ENCODE measurements at places on chromosomes 4 and X.

- DNase-seq = no peak
Observed at GRCh38 chr4:102343964-102344519, 1.2 kb downstream of the SLC39A8 start.

GRCh38 chr4:63214076-63214475 lies 1195.2 kb downstream of the TECRL start:
- no peak for DNase-seq

DNA sequence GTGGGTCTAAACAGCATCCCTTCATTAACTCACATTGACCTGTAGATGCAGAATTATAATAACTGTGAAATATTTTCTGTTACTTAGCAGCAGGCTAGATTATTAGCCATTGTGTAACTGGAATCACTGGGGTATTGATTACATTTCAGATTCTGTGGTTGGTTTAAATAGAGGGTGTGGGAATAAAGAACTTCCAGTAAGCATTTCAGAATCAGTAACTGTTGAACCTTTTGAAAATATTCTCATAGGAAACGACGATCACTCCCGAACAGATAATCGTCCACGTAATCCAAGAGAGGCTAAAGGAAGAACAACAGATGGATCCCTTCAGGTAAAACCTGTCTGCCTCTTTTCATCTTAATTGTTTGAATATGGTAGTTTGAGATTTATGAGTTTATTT lies 33.6 kb downstream of the FMR1 start:
- DNase-seq = no peak

DNA sequence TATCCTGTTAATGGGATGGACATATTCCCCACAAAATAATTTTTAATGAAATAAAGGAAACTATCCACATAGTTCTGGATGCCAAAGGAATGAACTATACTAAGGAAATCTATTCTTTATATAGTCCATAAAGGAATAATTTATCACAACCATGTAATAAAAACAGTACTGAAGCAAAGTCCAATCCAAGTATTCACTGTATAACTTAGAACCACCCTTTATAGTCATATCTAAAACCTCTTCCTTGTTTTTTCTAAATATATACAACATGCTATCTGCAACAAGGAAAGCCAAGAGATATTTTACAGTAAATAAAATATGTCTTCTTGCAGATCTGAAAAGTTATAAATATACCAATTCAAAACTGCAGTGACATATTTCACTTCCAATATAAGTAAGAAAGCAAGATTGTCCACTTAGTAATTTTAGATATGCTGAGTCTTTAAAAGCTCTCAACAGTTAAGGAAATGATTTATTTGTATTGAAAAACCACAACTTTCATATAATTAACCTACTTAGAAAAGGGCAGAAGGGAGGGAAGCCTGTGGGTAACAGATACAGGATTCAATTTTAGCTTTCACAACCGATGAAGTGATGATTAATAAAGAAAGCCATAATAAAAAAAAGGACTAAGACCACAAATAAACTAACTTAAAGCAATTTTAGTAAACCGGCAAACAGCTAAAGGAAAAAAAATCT lies 8.0 kb downstream of the NR3C2 start:
- no peak for DNase-seq

- DNase-seq = no peak
Observed at GRCh38 chr4:124717101-124717500, 4.6 kb upstream of the ANKRD50 start.

- no peak for DNase-seq
Observed at GRCh38 chr4:74632634-74633033, 161.7 kb downstream of the BTC start.

DNA sequence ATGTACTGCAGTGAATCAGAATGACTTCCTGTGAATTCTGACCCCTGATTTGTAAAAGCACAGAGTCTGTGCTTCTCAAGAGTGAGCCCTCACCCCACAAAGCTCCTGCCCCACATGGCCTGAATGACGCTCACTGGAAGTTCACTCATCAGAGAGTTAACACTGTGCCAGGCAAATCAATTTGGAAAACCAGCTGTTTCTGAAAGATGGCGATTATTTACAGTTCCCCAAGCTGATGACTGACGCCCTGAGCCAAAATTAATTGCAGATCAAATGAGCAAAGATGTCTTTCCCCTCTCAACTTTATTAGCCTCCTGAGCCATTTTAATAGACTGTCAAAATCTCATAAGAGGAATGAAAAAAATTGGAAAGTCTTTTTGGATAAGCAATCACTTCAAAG lies 118.0 kb downstream of the SLC2A9 start:
- no peak for DNase-seq

- DNase-seq = no peak
Observed at GRCh38 chr4:121861426-121861825, 8.8 kb downstream of the BBS7 start.

DNA sequence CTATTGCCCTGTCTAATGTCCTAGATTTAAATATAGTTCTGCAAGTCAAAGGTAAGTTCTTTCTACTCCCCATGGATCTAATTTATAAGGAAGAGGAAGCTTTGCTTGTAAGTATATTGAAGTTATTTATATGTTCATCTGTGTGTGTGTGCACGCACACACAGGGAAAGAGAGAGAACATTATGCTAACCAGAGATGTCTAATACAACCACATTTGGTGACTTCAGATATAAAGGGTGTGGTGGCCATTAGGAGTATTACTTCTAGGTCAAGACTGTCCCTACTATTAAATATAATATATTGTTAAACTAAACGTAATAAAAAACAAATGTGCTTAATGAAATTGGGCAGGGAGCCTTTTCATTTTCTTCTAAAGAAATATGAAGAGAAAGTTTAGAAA lies 4.1 kb downstream of the DCK start:
- no peak for DNase-seq

DNA sequence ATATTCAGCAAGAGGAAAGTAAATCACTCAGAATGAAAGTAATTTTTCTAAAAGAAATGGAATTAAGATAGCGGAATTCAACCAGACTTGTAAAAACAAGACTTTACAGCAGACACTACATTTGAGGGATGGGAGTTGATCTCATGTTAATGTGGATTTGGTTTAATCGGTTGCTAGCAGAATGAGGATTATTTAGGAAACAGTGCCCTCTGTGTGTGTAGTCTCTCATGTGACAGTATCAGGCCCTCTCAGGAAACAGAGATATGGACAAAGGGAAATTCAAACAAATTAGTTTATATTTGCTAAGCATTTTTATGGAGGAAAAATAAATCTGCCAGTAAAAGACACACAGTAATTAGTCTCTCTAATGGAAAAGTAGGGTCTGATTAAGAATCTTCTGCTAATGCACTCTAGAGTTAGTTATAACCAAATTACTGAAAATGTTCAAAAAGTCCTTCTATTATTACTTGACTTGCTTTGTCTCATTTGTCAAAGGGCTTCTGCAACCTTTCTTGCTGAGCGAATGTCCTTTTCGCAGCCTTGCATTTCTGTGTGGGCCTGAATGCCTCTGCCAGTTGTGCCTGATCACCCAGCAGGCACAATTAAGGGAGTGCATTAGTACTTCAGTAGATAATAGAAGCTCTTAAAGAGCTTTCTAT lies 1282.3 kb upstream of the TENM3 start:
- no peak for DNase-seq

- DNase-seq = no peak
Observed at GRCh38 chr4:173171987-173172386, 3.4 kb downstream of the GALNT7 start.

All from caudate nucleus (tissue), 63 donors.